ENCODE measurements at places on chromosomes 7 and 10.

GRCh38 chr10:124285587-124286527 lies 132.9 kb downstream of the OAT start:
- DNase-seq, result no peak

GRCh38 chr7:9148687-9149086 lies 715.3 kb downstream of the NXPH1 start:
- no peak for DNase-seq

DNA sequence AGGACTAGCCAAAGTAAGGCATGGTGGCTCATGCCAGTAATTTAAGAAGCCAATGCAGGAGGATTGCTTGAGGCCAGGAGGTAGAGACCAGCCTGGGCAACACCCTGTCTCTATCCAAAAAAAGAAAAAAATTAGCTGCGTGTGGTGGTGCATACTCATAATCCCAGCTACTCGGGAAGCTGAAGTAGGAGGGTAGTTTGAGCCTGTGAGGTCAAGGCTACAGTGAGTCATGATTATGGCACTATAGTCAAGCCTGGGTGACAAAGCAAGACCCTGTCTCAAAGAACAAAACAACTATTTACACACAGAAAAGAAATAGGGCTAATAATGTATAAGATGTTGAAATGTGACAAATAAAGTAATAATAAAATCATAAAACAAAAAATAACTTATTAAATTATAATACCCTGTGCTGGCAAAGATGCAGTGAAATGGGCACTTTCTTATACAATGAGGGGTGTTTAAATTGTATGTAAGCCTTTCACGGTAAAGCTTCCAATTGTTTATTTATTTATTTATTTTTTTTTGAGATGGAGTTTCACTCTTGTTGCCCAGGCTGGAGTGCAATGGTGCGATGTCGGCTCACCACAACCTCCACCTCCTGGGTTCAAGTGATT lies 175.2 kb downstream of the TPST1 start:
- no peak for DNase-seq

DNA sequence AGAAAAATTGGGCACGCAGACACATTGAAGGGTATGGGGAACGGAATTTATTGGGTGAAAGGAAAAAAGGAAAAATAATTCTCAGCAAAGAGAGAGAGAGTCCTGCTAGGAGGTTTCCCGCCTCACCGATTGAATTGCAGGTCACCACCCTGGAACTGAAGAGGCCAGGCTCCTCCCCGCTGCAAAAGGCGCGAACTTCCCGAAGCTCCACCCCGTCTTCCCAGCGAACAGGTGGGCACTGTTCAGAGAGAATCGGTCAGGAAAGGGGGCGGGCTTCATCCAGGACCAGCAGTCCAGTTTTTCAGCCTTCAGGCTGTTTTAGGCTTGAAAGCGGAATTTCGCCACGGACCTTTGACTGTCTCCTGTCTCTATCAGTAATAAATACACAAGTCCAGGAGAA lies 27.3 kb upstream of the CADPS2 start:
- DNase-seq, result no peak

- DNase-seq, result peak; percentile 56
These were observed 306.2 kb downstream of the BICC1 start for GRCh38 chr10:58818900-58819299.

DNA sequence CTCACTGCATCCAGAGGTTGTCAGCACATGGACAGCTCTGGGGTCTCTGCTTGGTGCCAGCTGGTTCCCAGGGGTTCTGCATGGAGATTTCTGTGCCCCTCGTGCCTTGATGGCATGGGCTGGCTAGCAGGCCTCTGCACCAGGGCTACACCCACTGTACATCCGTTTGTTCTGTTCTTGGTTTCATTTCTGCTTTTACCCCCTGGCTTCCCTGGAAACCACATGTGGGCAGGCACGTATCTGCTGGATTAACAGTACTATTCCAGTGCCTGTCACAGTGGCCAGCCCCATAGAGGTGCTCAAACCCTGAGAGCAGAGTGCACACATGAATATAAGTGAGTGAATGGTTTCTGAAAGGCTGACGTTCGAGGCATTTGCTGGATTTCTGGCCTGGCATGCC lies 207.2 kb upstream of the GPR26 start:
- DNase-seq, result no peak

- DNase-seq, result no peak
These were observed 26.9 kb downstream of the PRSS2 start for GRCh38 chr7:142797391-142798377.

- no peak for DNase-seq
These were observed 34.4 kb downstream of the ADD3 start for GRCh38 chr10:110042181-110042580.

GRCh38 chr7:6631605-6632004 lies 5.5 kb upstream of the ZNF316 start:
- DNase-seq, result no peak

GRCh38 chr10:59864141-59864962 lies 42.0 kb downstream of the CCDC6 start:
- DNase-seq, result no peak

DNA sequence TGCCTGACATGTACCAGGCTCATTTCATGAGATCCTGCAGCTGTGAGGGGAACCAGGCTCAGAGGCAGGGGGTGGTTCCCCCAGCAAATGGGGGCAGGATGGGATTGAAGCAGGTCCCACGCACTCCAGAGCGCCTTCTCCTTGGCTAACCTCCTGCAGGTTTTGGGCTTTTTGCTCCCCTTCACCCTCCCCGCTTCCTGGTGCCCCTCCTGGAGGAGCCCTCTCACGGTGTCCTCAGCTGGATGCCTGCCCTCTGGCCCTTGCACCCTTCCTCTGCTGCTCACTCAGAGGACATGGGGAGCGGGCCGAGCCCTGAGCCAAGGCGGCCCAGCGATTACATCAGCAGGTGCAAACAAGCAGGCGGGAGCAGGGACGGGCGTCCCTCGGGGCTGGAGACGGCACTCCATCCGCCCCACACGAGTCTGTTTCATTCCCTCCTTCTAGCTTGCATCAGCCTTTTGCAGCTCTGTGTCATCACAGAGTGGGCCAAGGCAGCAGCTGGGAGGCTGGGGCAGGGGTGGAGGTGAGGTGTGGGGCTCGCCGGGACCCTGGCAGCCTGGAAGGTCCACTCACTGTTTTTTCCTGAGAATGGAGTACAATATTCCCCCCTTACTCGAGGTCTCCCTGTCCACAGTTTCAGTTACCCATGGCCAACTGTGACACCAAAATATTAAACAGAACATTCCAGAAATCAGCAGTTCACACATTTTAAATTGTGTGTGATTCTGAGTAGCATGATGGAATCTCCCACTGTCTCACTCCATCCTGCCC lies 52.7 kb upstream of the SLC29A3 start:
- DNase-seq, result peak; percentile 53

- peak; percentile 30 for DNase-seq
These were observed 30.2 kb downstream of the TAS2R16 start for GRCh38 chr7:122965306-122965705.

GRCh38 chr10:120221873-120222485 lies 235.0 kb upstream of the PLPP4 start:
- DNase-seq, result peak; percentile 1

- no peak for DNase-seq
These were observed 34.8 kb upstream of the ADO start for GRCh38 chr10:62769574-62770242.

- no peak for DNase-seq
These were observed 175.4 kb downstream of the CHN2 start for GRCh38 chr7:29369909-29370488.

GRCh38 chr10:52616395-52616764 lies 156.2 kb downstream of the MBL2 start:
- DNase-seq, result no peak

GRCh38 chr7:3844540-3845151 lies 543.6 kb downstream of the SDK1 start:
- no peak for DNase-seq

DNA sequence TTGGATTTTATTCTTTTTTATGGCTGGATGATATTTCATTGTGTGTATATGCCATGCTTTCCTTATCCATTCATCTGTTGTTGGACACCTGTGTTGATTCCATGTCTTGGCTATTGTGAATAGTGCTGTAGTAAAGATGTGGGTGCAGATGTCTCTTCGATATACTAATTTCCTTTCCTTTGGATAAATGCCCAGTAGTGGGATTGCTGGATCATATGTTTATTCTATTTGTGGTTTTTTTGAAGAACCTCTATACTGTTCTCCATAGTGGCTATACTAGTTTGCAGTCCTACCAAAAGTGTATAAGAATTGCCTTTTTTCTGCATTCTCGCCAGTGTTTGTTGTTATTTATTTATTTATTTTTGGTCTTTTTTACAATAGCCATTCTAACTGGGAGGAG lies 159.8 kb downstream of the WNT2 start:
- no peak for DNase-seq

DNA sequence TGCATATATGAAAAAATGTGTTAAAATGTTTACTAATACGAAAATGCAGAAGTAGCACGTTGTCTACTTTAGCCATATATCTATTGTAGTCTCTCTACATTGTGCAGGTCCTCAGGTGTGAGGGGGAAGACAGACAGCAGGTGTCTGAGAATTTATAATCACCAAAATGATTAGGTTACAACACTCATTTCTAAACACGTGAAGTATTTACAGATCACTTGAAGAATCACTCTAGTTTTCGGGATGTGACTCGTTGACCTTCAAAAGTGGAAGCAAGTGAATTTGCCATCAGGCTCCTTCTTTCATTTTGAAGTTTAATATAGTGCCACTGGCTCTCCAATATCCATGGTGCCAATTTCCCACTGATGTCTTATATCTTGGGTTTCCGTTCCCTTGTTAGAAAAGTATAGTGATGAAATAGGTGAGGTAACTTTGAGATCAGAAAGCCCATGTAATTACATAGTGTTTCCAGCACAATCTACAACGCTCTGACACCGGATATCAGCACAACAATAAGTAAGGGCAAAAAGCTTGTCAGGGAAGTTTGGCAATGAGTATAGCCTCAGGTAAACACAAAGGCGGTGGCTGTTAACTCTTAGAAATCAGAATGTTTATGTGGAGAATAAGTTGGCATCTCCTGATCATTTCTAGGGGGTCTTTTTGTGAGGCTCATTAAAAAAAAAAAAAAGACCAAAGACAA lies 57.5 kb upstream of the SP4 start:
- no peak for DNase-seq

DNA sequence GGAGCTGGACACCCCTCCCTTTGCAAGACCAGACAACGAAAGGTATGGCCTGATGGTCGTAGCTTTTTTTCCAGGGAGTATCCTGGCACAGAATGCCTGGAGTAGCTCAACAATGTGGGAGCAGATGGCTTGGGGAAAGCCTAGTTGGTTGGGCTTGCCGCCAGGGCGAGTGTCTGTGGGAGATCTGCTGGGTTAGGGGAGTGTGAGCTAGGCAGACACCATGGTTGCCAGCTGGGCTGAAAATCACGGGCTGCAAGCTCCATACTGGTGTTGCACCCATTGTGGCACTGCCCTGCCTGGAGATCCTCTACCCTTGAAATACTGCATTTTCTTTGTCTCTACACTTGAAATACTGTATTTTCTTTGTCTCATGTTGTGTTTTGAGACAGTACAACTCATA lies 538.3 kb downstream of the PCDH15 start:
- no peak for DNase-seq

Data from NCI-H2081 (cell line).